ENCODE measurements at places on chromosomes 7 and 10.

DNA sequence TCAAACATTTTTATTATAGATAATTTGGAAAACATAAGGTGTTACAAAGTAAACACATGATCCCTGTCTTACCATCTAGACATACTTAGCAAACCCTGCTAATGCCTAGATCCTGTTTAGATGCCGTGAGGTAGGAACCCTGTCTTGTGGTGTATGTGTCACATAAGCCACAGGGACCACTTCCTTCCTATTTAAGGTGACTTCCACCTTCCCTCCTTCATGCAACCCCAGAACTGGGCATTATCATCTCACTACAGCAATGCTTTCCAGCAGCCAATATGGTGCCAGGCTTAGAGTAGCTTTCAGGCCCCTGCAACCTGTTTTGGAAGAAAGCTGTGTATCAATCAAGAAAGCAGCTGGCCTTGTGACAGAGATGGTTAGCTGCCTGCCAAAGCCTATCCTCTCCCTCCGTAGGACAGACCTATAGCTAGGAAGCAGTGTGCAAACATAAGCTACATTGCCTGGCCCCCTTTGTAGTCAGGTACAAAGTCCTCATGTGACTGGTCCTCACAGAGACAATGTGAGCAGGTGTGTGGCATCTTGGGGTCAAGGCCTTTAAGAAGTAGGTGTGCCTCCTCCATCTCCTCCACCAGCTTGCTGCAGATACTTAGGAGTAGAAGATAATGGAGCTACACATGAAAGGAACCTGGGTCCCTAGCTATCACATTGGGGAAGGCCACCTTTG is 146.8 kb downstream of the SPAG6 start:
- DNase-seq = no peak

GRCh38 chr10:7423521-7423920 is 12.7 kb upstream of the SFMBT2 start:
- DNase-seq = no peak

DNA sequence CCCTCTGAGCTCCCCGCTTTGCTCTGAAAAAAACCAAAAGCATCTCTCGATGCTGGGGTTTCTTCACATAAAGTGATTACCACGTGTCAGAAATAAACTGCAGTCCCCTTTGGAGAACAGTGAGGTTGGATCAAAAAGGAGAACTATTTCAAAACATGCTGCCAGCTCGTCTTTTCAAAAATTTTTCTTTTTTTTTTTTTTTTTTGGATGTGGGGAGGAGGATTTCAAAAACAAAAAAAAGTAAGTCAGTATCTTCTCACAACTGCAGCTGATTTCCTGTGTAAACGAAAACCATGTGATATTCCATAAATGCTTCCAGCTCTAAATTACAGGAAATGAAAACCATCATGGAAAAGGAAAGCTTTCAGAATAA is 155.0 kb upstream of the LYZL2 start:
- DNase-seq = no peak

DNA sequence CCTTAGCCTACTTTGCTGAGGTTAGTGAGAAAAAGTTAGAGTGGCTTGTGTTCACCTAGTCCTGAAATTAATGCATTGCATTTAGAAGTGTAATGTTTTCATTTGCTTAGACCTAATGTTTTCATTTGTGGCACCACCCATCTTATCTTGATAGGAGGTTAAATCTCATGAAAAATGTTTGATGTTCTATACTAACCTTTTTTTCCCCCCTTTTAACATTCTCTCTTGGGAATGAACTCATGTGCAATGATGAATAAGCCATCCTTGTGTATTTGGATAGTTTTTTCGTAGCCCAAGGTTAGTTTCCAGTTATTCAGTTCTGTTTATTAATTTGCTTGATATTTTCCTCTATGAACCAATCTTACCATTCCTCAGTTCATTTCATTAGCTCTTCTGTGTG is 2.8 kb downstream of the FHIP2A start:
- DNase-seq = no peak

- no peak for DNase-seq
Measured at GRCh38 chr7:127438836-127439235, 46.3 kb upstream of the ZNF800 start.

DNA sequence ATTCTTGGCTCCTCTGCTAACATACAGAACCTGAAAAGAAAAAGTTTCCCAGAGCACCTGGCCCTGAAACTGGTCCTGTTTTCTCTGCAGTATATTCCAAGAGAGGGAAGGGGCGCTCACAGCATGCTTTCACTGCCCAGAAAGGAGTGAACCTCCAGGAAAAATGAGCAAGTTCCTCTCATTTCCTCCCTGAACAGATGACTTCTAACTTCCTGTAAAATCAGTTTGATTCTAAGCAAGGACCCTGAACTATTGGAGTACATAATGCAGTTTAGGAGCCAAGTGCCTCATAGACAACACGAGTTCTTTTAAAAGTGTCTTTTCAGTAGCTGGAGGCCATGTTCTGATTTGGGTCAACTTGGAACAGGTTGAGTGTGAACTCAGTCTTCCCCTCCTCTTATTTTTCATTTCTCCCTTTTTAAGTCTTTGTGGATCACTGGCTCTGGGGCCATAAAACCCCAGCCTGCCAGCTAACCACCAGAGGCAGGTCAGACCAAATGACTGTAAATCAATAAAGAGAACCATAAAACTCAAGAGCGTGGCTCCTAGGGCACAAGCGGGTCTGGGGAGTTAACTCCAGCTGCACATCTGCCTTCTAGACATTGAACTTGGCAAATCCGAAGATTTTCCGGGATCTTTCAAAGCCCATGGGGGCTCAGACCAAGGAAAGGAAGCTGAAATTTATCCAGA is 5.9 kb upstream of the LRRC18 start:
- no peak for DNase-seq

DNA sequence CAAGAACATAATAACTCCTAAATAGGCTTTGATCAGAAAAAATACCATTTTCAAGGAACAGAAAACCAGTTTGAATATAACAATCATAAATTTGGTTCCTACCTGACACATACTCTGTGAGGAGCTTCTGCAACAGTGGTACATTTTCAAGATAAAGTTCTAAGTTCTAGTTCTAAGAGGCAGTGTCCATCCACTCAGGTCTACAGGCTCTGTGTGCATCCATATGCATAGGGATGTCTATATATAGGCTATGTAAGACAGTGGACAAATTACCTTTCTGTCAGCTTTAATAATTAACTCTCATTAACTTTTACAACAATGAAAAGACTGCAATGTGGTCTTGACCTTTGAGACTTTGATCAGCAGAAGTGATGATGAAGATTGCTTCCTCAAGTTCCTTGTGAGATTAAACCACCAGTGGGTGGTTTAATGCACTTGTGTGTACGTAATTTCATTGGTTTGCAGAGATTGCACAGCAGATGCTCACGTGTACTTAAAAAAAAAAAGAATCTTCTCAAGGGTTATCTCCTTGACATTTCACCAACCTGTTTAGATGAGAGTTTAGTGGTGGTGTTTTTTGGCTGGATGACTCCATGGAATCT is at the start of gene SLC26A3:
SLC26A3 (minus strand) TSS at position 215 of the 602 bp plus-strand sequence. CDS start 8,714 bp downstream, outside the sequence.
- DNase-seq = no peak

GRCh38 chr7:32458025-32458424 is 32.2 kb downstream of the LSM5 start:
- no peak for DNase-seq

GRCh38 chr7:46725136-46725535 is 804.1 kb upstream of the IGFBP3 start:
- DNase-seq = no peak

GRCh38 chr7:69946901-69947300 is 348.6 kb downstream of the AUTS2 start:
- DNase-seq = no peak

GRCh38 chr7:93544691-93545090 is 29.8 kb downstream of the CALCR start:
- DNase-seq = no peak

GRCh38 chr10:3401491-3401938 is 228.9 kb upstream of the PITRM1 start:
- DNase-seq = no peak

DNA sequence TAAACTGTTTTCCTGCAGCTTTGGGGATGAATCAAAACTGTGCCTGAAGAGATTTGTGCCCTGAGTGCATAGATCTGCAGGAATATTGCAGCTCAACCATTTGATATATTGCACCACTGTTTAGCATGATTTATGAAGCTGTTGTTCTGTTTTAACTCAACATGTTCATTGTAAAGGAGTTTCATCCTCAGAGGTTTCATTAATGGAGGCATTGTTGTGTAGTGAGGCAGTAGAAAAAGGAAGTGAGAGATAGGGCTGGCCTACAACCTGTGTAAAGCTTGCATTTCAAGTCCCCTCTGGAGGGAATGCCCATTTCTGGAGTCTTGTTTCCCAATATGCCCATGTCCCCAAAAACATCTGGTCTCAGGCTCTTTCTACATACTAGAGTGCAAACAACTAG is 67.5 kb downstream of the DNAJC12 start:
- no peak for DNase-seq

- no peak for DNase-seq
Measured at GRCh38 chr10:84665883-84666463, 337.6 kb downstream of the CCSER2 start.

DNA sequence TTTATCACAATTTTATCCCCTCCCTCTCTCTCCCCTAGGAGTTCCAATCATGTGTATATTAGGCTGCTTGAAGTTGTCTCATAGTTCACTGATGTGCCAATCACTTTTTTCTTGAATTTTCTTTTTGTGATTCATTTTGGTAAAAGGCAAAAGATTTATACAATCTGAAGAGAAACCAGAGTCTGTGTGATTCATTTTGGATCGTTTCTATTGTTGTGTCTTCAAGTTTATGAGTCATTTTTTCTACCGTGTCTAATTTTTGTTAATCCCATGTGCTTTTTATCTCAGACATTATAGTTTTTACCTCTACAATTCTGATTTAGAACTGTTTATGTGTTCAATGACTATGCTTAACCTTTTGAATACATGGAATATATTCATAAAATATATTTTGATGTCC is 483.9 kb upstream of the AUTS2 start:
- no peak for DNase-seq

GRCh38 chr7:17357952-17358351 is 59.5 kb downstream of the AHR start:
- DNase-seq = no peak

GRCh38 chr7:12635830-12636229 is 51.6 kb upstream of the ARL4A start:
- no peak for DNase-seq

DNA sequence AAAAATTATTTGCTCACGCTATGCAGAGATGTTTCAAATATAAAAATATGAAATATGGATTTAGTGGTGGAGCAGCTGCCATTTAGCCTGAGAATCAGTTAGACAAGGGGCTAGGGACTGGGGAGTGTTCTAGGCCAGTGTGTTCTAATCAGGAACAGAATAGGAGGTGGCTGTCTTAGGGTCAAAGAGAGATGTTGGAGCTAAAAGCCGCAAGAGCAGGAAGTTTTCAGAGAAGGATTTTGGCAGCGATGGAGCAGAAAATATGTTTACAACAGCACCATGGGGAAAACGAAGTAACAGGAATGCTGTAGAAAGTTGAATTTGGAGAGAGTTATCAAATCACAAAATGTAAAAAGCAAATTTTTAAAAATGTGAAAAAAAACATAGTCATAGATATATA is 314.0 kb upstream of the SEMA3A start:
- DNase-seq = no peak

- DNase-seq = no peak
Measured at GRCh38 chr10:89615824-89616223, 29.2 kb downstream of the PANK1 start.

GRCh38 chr10:35443858-35444257 is 107.5 kb downstream of the CCNY start:
- DNase-seq = no peak

DNA sequence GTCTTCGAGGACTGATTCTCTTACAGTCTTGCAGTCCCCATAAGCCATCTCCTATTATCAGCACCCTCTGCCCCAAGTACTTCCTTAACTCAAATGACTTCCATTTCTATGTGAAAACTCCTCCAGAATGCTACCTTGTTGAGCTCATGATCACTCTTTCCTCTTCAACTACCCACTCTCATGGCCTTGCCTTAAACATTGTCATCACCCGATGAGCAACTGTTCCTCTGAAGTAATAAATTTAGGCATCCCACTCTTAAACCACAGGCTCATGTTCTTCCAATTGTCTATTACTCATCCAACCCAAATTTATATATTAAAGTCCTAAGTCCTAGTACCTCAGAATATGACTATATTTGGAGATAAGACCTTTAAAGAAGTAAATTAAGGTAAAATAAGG is 152.9 kb downstream of the C1GALT1 start:
- DNase-seq = no peak

DNA sequence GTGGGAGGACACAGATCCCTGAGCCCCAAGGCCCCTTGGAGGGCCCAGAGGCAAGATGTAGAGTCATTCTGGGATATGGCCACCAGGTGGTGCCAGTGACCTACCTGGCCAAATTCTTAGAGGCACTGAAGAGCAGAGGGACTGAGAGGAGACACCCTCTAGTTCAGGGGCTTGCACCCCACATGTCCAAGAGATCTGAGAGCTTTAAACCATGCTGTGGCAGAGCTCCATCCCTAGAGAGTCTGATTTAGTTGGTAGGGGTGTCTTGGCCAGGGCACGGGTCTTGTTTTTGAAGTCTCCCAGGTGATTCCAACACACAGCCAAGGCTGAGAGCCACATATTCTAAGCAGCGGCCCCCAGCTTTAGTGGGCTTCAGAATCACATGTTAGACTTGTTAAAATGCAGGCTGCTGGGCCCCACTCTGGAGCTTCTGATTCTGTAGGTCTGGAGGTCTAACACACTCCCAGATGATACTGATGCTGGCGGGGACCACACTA is 52.5 kb downstream of the PRF1 start:
- DNase-seq = no peak

- DNase-seq = no peak
Measured at GRCh38 chr10:128901236-128901635, 565.8 kb upstream of the MGMT start.

DNA sequence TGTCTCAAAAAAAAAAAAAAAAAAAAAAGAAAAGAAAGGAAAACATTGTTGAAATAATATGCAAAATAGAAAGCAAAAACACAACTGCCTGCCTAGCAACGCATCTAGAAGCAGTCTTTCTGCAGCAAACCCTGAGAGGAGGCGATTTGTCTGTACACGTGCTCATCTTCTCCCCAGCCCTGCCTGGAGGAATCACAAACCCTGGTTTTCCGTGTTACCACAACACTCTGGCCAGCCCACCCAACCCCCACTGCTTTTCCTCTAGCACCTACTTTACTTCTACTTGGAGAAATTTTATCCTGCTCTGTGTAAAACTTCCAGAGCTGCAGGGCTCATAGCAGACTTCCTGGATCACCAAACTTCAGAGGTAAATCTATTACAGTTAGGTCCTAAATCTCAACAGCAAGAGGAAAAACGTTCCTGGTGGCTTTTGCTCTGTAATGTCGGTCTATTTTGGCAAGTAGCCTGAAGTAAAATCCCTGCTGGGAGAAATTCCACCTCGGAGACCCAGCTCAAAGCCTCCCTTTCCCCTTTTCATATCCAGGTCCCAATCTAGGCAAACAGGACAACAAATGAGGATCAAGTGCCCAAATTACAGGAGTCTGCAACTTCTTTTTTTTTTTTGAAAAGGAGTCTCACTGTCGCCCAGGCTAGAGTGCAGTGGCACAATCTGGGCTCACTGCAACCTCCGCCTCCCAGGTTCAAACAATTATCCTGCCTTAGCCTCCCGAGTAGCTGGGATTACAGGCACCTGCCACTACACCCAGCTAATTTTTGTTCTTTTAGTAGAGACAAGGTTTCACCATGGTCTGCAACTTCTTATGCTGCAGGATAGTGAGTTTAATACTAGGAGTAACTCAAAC is 91.6 kb downstream of the DNMBP start:
- no peak for DNase-seq
